ENCODE measurements at places on chromosomes 4 and X. TPM values are rescaled to one million over a fixed set of nuclear protein-coding genes. Genes with fewer than 3 reads are reported as not detected.

Gene ARSJ
- 4.7 TPM for total RNA-seq

Gene TRIML1
- not detected for total RNA-seq

Gene GC
- total RNA-seq: not detected

Gene OPHN1
- total RNA-seq: 6.8 TPM

Gene OPN1MW2
- total RNA-seq: not detected

Gene AMELX
- not detected for total RNA-seq

Gene ADAD1
- not detected for total RNA-seq

Gene SPANXC
- total RNA-seq: not detected

Gene AWAT2
- total RNA-seq: not detected

Gene ZNF280C
- 2.1 TPM for total RNA-seq

Gene PRSS12
- total RNA-seq: 22.4 TPM

Gene PARM1
- total RNA-seq: 280 TPM

Gene KLF8
- total RNA-seq: 2.3 TPM

Gene SERPINA7
- 0.62 TPM for total RNA-seq

Gene CACNA1F
- 1.0 TPM for total RNA-seq

Gene CENPVL3
- not detected for total RNA-seq

Gene MMRN1
- 11.9 TPM for total RNA-seq

Gene MAGEE1
- 0.99 TPM for total RNA-seq

Gene METAP1
- 66.2 TPM for total RNA-seq

Gene ITM2A
- total RNA-seq: 35.3 TPM

Gene CCDC160
- not detected for total RNA-seq

Gene SSX2
- not detected for total RNA-seq

Gene S100G
- total RNA-seq: not detected

Gene MAD2L1
- total RNA-seq: 13.7 TPM

Gene HS3ST1
- total RNA-seq: 6.6 TPM

Gene GPR173
- total RNA-seq: 1.2 TPM

Gene CCDC149
- 13.3 TPM for total RNA-seq

Gene FGF2
- 0.94 TPM for total RNA-seq

Gene SH3D19
- 75.5 TPM for total RNA-seq

Gene MED12
- 39.7 TPM for total RNA-seq

Gene BMPR1B
- total RNA-seq: 0.24 TPM

Gene GRIA2
- total RNA-seq: not detected

Gene FAM9B
- total RNA-seq: not detected

Gene RS1
- not detected for total RNA-seq

Gene BANK1
- total RNA-seq: 0.82 TPM

Gene VSIG4
- 5.7 TPM for total RNA-seq

Gene PPARGC1A
- 48.4 TPM for total RNA-seq

Gene SMIM20
- total RNA-seq: 36.5 TPM

Measured in colonic mucosa (tissue), 4 donors.